NCI-H2029 treated with DMSO at 0.1 percent for 48 hours (cell line): ENCODE measurements at places on chromosomes 1 and 21.

DNA sequence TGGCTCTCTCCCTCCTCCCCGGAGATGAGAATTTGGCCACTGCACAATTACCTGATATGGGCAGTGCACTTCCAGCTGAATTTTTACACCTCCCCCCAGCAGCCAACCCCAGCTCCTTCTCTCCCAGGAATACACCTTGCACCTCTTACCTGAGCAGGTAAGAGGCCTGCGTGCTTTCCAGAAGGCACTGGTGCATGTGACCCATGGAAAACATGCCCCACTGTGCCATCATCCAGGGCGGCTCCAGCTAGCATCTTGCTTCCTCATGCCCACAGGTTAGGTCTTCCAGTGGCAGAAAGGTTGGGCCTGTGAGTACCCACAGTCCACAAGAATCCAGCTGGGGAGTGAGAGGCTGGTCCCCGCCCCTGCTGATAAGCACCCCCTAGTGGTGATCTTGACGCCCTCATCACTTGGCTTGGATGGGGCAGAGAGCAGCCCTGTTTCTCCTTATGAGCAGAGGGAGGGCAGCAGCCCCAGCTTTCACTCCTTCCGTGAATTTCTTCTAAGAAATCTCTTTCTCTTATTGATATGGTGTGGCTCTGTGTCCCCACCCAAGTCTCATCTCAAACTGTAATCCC lies 57.8 kb downstream of the EDARADD start:
- DNase-seq = no peak

GRCh38 chr1:231040019-231040799 lies at the start of gene FAM89A:
Gene FAM89A, minus strand, starts transcription at chr1:231040254. Its CDS starts 43 bp downstream, at chr1:231040211.
- DNase-seq = no peak

DNA sequence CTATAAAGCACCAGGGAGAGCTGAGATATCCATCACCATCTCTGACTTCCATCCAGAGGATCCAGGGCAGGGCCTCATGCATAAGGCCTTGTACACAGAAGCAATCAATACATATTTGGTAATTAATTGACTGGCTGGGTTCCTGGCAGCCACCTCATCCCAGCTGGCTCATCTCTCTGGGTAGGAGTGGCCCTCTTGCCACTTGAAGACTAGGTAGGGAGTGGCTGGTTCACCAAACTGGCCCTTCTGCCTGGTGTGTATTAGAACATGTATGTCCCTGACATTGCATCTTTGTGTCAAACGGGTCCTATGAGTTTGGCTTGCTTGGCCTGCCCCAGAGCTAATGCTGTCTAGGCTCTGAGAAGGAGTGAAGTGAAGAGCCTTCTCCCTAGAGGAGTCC lies 11.8 kb downstream of the NUAK2 start:
- no peak for DNase-seq

DNA sequence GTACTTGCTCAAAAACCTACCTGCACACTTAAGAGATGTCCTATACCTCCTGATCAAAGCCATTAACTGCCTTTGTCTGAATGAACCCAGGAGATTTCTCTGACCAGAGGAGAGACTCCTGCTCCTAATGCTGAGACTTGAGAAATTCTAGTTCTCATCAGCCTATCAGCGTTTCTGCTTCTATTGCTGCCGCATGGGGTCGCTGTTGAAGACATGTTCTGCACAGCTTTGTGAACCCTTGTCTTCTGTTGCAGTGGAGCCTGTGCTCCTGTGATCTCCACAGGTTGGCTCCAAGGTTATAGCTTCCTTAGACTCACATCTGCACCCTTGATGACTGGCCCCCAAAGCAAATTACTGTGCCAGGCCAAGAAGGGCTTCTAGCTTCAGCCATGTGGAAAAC lies 40.2 kb downstream of the EDN2 start:
- DNase-seq = no peak

DNA sequence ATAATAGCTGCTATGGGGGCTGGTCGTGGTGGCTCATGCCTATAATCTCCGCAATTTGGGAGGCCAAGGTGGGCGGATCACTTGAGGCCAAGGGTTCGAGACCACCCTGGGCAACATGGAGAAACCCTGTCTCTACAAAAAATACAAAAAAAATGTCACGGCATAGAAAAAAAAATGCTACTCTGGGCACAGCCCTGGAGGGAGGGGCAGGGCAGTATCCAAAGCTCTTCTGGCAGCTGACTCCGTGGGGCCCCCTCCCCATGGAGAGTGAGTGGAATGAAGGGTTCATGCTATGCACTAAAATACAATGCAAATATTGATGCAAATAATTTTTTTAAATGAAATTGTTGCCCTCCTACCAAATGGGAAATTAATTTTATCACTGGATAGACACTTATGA lies 78.7 kb downstream of the DESI2 start:
- no peak for DNase-seq

DNA sequence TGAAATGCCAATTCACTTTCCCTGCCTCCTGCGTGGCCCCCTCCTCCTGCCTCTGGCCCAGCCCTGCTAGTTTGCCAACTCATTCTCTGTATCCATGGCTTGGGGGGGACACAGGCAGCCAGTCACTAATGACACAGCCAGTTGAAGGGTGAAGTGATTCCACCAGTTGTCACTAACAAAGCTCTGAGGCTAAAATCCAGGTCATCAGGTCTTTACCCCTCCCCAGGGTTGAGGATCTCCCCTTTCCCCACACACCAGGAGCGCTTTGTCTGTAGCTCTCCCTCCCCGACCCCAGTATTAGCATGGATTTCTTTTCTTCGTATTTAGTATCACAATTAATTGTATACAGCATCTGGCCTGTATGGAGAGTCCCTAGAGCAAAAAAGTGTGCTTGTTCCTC lies 394.1 kb downstream of the RRAGC start:
- no peak for DNase-seq

DNA sequence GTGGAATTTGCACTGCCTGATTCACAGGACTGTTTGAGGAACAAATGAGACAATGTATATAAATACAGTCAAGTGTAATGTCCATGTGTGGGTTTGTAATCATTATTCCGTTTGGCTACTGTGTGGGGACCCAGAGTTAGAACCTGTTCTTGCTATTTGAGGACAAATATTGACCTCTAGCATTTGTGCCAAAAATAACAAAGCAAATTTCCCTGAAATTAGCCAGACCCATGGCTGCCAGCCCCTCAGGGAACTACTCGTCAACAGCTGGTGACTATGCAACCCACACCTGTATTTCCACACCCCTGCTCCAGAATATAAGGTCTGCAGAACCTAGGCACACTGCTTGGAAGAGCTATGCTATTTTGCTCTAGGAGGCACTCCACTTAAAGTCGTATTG lies 70.7 kb downstream of the KCNJ6 start:
- peak; percentile 73 for DNase-seq

DNA sequence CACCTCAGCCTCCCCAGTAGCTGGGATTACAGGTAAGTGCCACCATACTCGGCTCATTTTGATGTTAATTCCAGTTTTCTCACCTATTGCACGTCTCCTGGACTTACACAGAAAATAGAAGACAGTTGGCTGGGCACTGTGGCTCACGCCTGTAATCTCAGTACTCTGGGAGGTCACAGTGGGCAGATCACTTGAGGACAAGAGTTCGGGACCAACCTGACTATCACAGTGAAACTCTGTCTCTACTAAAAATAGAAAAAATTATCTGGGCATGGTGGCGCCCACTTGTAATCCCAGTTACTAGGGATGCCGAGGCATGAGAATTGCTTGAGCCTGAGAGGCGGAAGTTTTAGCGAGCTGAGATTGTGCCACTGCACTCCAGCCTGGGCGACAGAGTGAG lies 44.1 kb downstream of the DYRK1A start:
- no peak for DNase-seq

- no peak for DNase-seq
These were observed 731.6 kb downstream of the MATN1 start for GRCh38 chr1:29991815-29992214.

- no peak for DNase-seq
These were observed 22.2 kb upstream of the PRSS38 start for GRCh38 chr1:227793079-227793947.

DNA sequence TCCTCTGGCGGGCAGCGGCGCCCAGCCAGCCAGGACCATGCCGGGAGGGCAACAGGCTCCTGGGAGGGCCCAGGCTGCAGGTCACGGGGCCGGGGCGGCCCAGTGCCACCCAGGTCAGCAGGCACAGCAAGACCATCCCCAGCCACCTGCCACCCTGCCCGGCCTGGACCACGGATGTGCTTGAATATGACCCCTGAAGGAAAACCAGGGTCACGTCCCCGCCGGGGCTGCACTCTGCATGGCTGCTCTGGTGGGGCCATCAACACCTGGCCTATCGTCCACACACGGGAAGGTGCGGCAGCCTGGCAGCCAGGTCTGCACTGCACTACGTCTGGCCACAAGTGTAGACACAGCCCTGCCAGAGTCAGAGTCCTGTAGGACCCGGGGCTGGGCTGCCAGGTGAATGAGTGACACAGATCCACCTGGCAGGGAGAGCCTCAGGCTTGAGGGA lies 6.9 kb downstream of the WNT9A start:
- no peak for DNase-seq

GRCh38 chr1:30109853-30110252 lies 613.5 kb downstream of the MATN1 start:
- no peak for DNase-seq

DNA sequence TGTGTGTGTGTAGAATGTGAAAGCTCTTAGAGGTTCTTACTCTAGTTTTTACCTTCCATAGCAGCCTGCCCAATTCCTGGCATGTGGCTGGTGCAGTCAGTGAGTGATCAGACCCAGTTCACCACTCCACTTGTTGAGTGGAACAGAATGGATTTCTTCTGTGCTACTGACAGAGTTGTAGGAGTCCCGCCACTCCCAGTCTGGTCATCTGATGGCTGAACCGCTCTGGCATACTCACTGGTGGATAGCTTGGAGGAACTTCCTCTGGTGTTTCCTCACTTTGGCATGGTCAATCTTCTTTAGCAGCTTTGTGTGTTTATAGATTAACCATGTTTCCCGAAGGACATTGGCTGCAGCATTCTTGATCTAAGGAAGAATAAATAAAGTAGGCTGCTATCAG lies 106.7 kb upstream of the ADAR start:
- no peak for DNase-seq

DNA sequence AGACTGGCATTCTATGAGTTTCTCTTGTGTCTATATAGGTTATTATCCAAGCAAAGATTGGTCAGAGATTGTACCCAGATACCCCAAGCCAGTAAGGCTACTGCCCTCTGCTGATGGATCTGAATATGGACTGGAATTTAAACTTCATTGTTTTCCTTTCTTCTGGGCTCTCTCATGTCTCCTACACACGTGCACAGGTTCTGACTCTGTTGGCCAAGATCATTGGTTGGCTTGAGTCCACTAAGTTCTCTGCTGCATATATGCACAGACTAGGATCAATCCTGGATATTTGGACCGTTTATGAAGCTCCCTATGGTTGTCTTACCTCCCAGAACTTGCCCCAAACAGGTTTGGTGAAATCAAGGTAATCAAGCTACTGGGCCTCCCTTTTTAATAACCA lies 69.7 kb downstream of the CC2D1B start:
- DNase-seq = peak; percentile 91

- DNase-seq = no peak
These were observed 272.1 kb downstream of the FAM72C start for GRCh38 chr1:143699731-143700130.

GRCh38 chr1:4021136-4021973 lies 121.3 kb upstream of the C1orf174 start:
- DNase-seq = no peak

GRCh38 chr1:225660544-225660946 lies 7.6 kb upstream of the ENAH start:
- DNase-seq = no peak

- no peak for DNase-seq
These were observed 34.5 kb downstream of the TMPRSS15 start for GRCh38 chr21:18369115-18369514.

- peak; percentile 66 for DNase-seq
These were observed 120.0 kb downstream of the SETD4 start for GRCh38 chr21:35940074-35940927.

- no peak for DNase-seq
These were observed 20.9 kb upstream of the UBL4B start for GRCh38 chr1:110091381-110091780.

DNA sequence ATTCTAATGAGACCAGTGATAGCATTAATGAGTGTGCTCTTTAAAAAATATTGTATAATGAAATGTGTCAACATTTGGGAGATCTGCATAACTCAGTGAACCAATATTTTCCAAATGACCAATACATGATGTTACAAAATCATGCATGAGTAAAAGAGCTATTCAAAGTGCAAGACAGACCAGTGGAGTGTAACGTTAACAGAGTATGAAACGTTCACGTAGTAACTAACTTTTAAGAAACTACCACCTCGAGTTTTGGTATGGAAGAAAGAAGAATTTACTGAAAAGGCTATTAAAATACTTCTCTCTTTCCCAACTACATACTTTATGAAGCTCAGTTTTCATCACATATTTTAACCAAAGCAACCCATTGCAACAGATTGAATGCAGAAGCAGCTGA lies 9.6 kb upstream of the SLC6A9 start:
- DNase-seq = no peak

GRCh38 chr1:198927129-198927528 lies 288.3 kb downstream of the PTPRC start:
- no peak for DNase-seq

GRCh38 chr1:10905841-10906655 lies 106.4 kb upstream of the TARDBP start:
- DNase-seq = no peak

- DNase-seq = no peak
These were observed 46.9 kb downstream of the GIPC2 start for GRCh38 chr1:78092643-78093042.

- no peak for DNase-seq
These were observed 27.7 kb upstream of the FMO1 start for GRCh38 chr1:171220581-171221054.

GRCh38 chr1:157080714-157081113 lies 18.9 kb downstream of the ETV3L start:
- DNase-seq = no peak

GRCh38 chr21:28704746-28705145 lies 287.9 kb downstream of the LTN1 start:
- no peak for DNase-seq

DNA sequence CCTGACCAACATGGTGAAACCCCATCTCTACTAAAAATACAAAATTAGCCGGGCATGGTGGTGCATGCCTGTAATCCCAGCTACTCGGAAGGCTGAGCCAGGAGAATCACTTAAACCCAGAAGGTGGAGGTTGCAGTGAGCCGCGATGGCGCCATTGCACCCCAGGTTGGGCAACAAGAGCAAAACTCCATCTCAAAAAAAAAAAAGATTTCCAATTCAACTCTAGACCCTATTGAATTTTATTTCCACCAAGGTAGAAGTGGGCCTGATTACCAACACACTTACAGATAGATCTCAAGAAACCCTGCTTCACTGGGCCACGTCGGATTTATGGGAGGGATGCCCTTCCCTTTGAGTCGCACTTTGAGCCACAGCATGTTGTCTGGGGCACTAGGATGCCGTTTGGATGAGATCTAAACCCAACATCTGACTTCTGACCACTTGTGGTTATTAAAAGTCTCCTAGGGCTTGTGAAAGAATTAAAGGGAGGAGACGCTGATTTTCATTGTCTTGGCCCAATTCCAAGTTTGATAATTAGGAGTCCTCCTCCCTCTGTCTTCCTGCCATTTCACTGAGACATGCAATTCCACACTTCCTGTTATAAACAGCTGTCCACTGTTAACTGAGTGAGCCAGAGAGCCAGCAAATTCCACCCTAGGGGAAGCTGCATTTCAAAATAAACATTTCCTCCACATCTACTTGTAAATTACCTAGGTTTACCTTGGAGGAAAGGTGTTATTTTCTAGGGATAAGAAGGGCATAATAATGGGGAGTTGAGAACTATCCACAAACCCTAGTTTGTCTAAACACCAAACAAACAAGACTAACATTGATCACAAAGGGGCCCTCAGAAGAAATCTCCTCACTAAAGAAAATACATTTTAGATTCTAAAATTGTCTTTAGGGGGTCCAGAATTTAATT lies 5.2 kb upstream of the RERE start:
- DNase-seq = peak; percentile 81

GRCh38 chr1:13759072-13759471 lies 59.1 kb downstream of the PRDM2 start:
- DNase-seq = no peak
